ENCODE measurements at places on chromosomes 16 and 17.

DNA sequence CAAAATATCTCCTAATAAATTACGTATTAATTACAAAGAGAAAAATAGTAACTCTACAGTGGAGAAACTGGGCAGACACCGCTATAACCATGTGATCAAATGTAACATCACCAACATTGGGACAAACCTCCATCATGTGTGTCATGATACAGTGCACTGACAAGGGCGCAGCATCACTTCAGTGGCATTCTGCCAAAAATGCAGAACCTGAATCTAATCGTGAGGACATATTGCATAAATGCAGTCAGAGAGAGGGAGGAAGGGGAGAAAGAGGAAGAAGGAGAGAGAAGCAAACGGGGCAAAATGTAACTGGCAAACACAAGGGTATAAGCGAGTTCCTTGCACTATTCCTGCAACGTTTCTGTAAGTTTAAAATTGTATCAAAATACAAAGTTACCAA, 74.2 kb upstream of the MARCHF10 start:
- DNase-seq, result no peak

DNA sequence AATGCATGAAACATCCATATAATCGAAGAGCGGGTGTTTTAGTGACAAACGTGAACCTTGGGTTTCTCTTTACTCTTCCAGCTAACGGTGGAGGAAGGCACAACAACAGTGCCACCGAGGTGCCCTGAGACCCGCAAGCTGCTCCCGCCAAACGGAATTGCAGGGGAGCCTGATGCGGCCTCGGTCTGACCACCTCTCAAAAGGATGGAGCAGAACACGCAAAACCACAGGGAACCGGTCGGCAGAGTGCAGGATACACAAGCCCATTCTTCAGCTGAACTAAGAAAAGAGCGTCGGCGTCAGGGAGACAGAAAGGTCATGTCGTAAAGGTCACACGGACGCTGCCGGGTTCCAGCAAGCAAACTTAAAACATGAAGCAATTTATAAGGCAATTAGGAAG, 109.5 kb upstream of the ZNF750 start:
- no peak for DNase-seq

GRCh38 chr17:7843536-7844291, 9.7 kb downstream of the KDM6B start:
- peak; percentile 77 for DNase-seq

- DNase-seq, result no peak
Measured at GRCh38 chr16:52705122-52705521, 158.2 kb upstream of the TOX3 start.

GRCh38 chr17:11954936-11955335, 42.3 kb downstream of the ZNF18 start:
- no peak for DNase-seq

- no peak for DNase-seq
Measured at GRCh38 chr16:76535-77272, 1.3 kb upstream of the MPG start.

DNA sequence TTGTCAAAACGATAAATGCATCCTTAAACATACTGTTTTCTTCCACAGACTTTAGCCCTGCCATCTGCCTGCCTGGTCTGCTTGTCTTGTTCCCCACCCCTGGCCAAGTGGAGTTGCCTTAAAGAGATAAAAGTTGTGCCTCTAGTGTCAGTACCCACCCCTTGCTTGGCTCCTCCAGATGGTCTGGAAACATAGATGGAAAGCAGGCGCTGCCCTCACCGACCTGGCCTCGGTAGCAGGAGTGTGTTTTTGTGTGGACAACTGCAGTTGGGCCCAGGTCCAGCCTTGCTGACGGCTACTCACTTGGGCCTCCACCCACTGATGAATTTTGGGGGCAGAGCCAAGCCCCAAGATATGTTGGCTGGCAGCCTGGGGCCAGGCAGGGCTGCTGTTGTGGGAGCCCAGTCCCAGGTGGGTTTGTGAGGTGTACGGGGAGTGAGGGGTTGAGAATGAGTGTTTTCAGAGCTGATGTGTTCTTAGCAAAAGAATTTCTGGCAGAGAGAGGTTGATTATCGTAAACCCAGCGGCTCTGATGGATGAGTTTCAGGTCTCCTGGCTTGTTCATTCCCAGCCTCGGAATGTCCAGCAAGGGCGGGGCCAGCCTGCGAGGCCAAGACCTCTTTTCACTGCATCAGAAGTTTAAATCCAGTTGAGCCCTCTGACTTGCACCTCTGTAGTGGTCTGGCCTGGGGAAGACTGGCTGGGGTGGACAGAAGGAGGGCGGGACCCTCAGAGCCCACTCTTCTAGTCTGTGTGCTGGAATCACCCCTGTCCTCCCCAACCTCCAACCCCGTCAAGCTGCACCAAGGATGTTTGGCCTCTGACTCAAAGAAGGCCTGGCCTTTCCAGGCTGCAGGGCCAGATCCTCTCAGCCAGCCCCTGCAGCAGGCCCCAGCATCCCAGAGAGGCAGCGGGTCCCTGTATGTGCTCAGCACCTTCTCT, 179.7 kb downstream of the RAB11FIP4 start:
- no peak for DNase-seq

GRCh38 chr16:84052071-84052622, 9.6 kb upstream of the SLC38A8 start:
- peak; percentile 64 for DNase-seq

GRCh38 chr16:48318630-48319029, 66.6 kb downstream of the SIAH1 start:
- DNase-seq, result no peak

GRCh38 chr17:76390003-76390421, 5.6 kb downstream of the SPHK1 start:
- peak; percentile 63 for DNase-seq

Data from glutamatergic neuron (in vitro differentiated cells).